Stimulated activated CD4-positive, alpha-beta T cell treated with anti-CD3 and anti-CD28 coated beads, Interleukin-2, amount 100 ng/mL, for 24 hours (primary cell): ENCODE measurements at places on chromosomes 6 and 20.

- DNase-seq = no peak
These were observed 39.6 kb downstream of the ELMO2 start for GRCh38 chr20:46366826-46367225.

GRCh38 chr6:124131779-124132178 is 328.1 kb downstream of the NKAIN2 start:
- DNase-seq = no peak

- DNase-seq = no peak
These were observed 367.8 kb downstream of the ZFAND3 start for GRCh38 chr6:38187325-38187724.

DNA sequence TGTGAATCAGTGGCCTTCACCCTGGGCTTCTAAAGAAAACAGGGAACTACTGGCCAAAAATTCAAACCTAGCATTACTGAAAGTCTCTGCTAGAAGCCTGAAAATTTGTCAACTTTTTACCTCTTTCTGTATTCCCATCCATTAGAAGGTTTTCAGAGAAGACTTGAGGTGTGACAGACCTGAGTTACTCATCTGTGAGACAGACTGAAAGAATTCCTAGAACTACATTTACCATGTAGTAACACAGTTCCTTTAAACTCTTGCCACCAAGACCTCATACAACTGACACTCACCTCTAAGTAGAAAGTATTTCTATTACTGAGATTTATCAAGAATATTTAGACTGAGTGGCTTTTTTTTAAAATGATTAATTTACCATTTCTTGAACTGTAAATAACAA is 4.5 kb downstream of the DPM1 start:
- DNase-seq = no peak

GRCh38 chr6:161274898-161275297 is 1.0 kb upstream of the AGPAT4 start:
- DNase-seq = no peak

- no peak for DNase-seq
These were observed 121.3 kb downstream of the VEGFA start for GRCh38 chr6:43891072-43891870.

GRCh38 chr6:8387942-8388437 is 47.4 kb downstream of the SLC35B3 start:
- DNase-seq = no peak

DNA sequence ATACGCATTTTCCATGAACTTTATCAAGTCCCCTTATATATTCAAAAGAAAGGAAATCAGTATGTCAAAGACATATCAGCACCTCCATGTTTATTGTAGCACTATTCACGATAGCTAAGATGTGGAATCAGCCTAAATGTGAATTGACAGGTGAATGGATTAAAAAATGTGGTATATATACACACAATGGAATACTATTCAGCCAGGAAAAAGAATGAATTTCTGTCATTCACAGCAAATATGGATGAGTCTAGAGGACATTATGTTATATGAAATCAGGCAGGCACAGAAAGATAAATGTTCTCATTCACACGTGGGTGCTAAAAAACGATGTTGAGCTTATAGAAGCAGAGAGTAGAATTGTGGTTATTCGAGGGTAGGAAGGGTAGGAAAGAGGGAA is 5.3 kb downstream of the FIG4 start:
- no peak for DNase-seq

GRCh38 chr6:133610971-133611370 is 277.9 kb upstream of the TCF21 start:
- DNase-seq = no peak

- peak; percentile 30 for DNase-seq
These were observed 3.4 kb upstream of the RSPO4 start for GRCh38 chr20:1005452-1006027.

DNA sequence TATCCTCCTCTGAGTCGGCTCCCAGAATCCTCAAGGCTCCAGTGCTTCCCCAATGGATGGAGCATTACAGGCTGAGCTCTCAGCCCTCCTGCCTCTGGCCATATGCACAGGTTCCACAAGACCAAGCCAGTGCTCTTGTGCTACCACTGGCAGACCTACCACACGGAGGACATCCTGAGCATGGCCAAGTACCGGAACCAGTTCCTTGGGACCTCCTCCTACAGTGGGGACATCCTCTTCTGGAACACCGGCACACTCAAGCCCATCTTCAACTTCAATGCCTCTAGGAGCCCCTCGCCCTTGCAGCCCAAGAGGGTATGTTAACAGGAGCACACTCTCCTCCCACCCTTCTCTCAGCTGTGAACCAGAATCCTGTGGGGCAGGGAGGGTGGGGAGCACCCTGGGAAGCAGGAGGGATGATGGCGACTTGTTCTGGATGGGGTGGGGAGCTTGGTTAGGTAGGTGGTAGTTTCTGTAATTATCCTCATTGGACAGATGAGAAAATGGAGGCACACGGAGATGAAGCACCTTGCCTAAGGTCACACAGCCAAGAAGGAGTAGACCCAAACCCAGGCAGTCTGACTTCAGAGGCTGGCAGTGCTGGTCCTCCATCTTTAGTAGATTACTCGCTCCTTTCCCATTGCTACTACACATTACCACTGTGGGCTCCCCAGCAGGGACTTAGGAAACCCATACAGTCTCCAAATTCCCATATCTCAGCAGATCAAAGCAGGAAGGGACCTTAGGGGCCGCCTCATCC is 58.6 kb downstream of the EFCAB8 start:
- DNase-seq = no peak

DNA sequence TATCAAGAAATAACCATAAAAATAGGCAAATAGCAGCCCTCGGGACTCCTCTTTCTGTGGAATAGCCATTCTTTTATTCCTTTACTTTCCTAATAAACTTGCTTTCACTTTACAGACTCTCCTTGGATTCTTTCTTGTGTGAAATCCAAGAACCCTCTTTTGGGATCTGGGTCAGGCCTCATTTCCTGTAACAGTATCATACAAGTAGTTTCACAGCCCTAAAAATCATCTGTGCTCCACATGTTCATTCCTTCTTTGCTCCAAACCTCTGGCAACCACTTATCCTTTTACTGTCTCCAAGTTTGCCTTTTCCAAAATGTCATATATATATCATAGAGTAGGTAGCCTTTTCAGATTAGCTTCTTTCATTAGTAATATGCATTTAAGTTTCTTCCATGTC is 13.5 kb upstream of the NT5E start:
- DNase-seq = no peak

DNA sequence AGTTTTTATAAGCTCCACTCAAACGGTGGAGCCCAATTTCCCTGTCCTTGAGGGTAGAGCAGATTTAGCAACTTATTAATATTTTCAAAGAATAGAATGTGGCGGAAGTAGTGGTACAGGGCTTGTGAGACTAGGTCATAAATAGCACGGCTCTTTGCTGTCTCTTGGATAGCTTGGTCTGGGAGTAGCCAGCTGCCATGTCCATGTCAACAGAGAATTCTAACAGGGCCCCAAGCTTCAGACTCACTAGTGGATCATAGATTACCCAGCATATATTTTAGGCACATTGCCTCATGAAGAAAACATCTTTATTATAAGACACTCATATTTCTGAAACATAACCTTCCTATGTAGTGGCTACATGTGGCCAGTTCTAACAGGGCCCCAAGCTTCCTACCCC is 755.7 kb downstream of the HDGFL1 start:
- DNase-seq = no peak

GRCh38 chr6:7087066-7087465 is 20.7 kb upstream of the RREB1 start:
- DNase-seq = no peak

GRCh38 chr6:109091314-109092024 is 3.2 kb downstream of the SESN1 start:
- DNase-seq = no peak

GRCh38 chr20:51042657-51043247 is 19.8 kb upstream of the KCNG1 start:
- DNase-seq = no peak

GRCh38 chr6:100456908-100457235 is 7.8 kb downstream of the SIM1 start:
- DNase-seq = no peak

GRCh38 chr20:25259788-25260254 is 11.9 kb downstream of the PYGB start:
- DNase-seq = no peak

- DNase-seq = no peak
These were observed 62.0 kb upstream of the FAM184A start for GRCh38 chr6:119140196-119141140.

DNA sequence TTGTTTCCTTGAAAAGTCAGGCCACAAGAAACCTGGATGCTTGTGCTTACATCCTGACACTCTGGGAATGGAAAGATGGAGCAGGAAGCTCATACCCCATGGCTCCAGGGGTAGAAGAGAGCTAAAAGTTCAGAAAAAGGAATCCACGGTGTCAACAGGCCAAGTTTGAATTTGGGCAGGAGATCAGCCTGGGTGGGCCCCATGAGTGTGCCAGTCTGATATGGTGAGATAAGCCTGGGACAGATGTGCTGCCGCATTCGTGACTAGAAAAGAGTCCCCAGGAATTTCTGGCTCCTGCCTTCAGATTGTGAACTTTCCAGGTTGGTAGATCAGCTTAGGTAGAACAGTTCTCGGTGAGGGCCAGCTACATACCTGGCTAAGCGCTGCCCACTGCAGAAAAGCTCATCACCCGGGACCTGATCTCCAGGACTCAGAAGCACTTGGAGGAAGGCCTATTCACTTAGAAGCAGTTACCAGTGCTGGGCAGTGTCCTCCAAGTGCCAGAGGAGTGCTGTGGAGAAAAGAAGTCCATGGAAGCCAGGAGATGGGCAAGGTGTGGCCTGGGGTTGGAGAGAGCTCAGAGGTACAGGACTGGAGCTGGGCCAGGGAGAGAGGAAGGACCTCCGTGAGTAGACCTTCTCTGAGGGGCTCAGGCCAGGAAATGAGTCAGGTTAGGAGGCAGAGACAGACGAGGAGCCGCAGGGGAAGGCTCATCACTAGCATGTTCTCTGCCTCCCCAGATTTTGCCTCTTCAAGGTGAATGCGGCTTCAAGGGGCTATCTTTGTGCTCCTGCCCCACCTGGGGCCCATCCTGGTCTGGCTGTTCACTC is at the start of gene TSPO2:
TSS of gene TSPO2 (plus strand) at position 242 of the 830 bp plus-strand sequence. CDS start at position 761, 519 bp downstream.
- no peak for DNase-seq

DNA sequence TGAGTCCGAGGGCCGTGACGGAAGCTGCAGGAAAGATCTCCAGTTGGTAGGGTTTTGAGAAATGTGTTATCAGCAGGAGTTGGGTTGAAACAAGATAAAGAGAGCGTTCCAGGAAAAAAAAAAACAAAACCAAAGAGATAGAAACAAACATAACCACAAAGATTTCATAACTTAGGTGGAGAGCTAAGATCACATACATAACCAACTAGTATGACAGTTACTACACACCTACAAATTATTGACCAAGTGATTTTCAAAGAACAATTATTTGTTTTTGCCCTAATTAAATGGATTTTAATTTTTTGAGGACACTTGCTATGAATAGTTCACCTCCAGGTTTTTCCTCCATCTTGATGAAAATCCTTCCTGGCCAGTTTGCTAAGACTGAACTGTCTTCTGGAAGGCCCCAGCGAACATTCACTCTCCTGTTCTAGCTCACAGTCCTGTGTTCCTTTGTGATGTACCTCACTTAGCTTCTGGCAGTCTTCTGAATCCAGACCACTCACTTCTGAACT is 69.4 kb downstream of the SNX9 start:
- no peak for DNase-seq

DNA sequence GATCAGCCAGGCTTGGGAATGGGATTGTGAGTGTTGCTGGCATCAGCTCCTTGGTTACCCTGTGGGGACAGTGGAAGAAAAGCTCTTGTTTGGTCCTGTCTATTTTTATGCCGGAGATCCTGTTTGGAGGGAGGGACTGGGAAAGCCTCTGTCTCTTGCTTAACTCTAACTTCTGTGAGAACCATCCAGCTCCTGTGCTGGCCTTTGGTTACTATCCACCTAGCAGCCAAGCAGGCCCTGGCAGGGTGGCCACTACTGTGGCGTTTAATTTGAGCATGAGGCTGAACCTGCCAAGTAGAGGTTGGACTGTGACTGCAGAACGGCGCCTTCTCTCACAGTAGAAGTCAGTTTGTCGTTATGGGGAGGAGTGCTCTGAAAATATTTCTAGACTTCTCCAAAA is 193.3 kb downstream of the UTRN start:
- no peak for DNase-seq

GRCh38 chr20:4415281-4415680 is 306.4 kb upstream of the PRND start:
- DNase-seq = no peak

DNA sequence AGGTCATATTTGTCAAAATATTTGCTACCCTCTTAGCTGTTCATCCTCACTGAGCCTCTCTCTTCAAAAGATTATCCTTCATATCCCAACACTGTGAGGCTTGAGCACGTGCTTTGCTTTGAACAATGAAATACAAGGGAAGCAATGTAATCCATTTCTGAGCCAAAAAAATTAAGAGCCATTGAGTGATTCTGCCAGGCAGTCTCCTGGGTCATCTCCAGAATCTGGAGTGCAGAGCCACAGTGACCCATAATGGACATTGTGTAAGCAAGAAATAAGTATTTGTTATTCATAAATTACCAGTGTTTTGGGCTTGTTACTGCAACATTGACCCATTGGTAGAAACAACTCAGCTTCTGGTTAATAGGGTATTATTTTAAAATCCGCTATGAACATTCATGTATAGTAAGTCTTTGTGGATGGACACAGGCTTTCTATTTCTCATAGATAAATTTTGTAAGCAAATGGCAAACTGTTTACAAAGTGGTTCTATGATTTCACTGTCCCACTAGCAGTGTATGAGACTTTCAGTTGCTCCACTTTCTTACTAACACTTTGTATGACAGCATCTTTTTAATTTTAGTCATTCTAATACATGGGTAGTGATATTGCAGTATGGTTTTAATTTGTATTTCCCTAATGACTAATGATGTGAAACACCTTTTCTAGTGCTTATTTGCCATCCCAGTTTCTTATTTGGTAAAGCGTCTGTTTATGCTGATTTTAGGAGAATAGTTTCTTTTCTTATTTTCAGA is 358.2 kb downstream of the PLCB1 start:
- no peak for DNase-seq

GRCh38 chr20:45100563-45101245 is at the start of gene KCNS1:
Gene KCNS1 (minus strand): TSS chr20:45101127. CDS start chr20:45099236, 1,891 bp downstream.
- DNase-seq = no peak

- no peak for DNase-seq
These were observed 4.9 kb upstream of the FKBP1A start for GRCh38 chr20:1397710-1398109.

GRCh38 chr6:100484474-100484873 is 19.8 kb upstream of the SIM1 start:
- no peak for DNase-seq

- DNase-seq = no peak
These were observed 887.3 kb downstream of the PHF3 start for GRCh38 chr6:64522859-64523258.
